ENCODE measurements at places on chromosomes 2 and 18. TPM values are rescaled to one million over a fixed set of nuclear protein-coding genes. Genes with fewer than 3 reads are reported as not detected.

Gene CABYR
- not detected for total RNA-seq

Gene DSEL
- 19.1 TPM for total RNA-seq

Gene BCS1L
- 27.7 TPM for total RNA-seq

Gene RASGRP3
- total RNA-seq: 1.6 TPM

All from ascending aorta (tissue), 2 donors.